ENCODE measurements at places on chromosomes 5 and 9. TPM values are rescaled to one million over a fixed set of nuclear protein-coding genes. Genes with fewer than 3 reads are reported as not detected.

- DNase-seq: no peak
- H3K36me3 ChIP-seq: no peaks in the 10 kb centered on the region
- peak overlapping the region; percentile 83 for H3K27ac ChIP-seq
- H3K4me1 ChIP-seq: peaks cover 22% of the 10 kb centered on the region
Observed at GRCh38 chr5:71882826-71883741, 164.0 kb downstream of the CARTPT start.

DNA sequence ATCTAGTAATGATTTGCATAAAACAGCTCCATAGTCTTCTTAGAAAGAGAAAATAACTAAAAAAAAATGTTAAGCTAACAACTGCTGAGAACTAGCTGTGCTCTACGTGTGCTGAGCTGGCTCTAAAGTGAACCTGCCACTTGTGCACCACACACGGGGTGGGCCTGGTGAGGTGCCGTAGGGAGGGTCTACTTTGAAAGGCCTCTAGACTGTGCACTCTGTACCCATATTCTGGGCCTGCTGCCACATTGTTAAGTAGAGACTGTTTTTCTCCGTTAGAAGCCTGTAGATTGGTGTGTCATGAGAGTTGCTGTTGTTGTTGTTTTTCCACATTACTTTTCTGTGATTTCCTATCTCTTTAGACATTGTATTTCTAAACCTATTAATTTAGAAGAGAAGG, 93.9 kb downstream of the CD180 start:
- H3K36me3 ChIP-seq: no peaks in the 10 kb centered on the region
- H3K4me3 ChIP-seq: no peak overlapping the region
- H3K27me3 ChIP-seq: no peaks in the 10 kb centered on the region

DNA sequence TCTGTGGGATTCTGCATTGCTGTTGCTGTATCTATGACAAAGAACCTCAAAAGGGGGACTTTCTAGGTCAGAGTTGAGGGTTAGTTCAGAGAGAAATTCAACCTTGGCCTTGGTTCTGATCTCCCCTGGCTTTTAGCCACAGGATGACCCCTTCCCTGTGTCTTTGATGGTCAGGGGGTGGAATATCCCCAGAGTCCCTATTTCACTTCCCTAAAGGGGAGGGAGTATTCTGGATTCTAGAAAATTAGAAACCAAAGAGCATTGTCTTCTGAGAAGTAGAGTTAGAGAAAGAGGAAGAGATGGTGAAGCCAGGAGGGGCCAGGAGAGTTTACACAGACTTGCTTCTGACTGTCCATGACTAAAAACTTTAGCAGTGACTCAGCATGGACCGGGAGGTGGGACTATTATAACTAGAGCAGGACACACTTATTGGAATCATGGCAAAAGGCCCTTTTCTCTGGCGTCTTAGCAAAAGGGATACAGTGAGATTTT, 56.2 kb upstream of the LPAR1 start:
- H3K4me1 ChIP-seq: peaks cover 11% of the 10 kb centered on the region
- no peak overlapping the region for H3K27ac ChIP-seq
- no peaks in the 10 kb centered on the region for H3K27me3 ChIP-seq
- DNase-seq: no peak

DNA sequence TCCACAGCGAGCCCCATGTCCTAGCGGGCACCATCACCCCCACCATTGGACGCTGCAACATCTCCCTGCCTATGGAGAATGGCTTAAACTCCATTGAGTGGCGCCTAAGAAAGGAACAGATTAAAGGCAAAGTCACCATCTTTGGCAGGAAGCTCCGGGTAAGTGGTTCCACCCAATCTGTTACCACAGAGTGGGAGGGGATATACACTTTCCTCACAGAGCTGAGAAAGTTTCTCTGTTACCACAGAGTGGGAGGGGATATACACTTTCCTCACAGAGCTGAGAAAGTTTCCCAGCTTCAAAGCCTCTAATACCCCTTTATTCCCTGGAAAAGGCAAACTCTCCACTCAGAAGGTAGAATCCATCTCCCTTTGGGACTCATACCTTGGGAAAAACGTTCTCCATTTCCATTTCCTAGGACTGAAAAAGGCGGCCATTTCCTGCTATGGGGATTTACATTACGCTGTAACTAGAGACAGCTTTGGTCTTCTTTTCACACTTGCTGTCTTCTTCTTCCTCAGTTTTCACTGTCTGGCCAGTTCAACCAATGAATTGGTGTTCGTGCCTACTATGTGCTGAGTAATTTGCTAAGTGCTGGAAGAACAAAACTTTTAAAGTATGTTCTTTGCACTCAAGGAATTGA, 63.4 kb upstream of the WWC1 start:
- peaks cover 3% of the 10 kb centered on the region for H3K36me3 ChIP-seq
- H3K4me1 ChIP-seq: no peaks in the 10 kb centered on the region
- no peak overlapping the region for H3K27ac ChIP-seq
- H3K4me3 ChIP-seq: no peak overlapping the region
- DNase-seq: no peak
- H3K27me3 ChIP-seq: no peaks in the 10 kb centered on the region

GRCh38 chr5:95670568-95670967, 12.2 kb downstream of the SPATA9 start:
- no peak overlapping the region for H3K27ac ChIP-seq
- DNase-seq: no peak
- no peaks in the 10 kb centered on the region for H3K36me3 ChIP-seq
- H3K4me3 ChIP-seq: no peak overlapping the region

- H3K4me3 ChIP-seq: no peak overlapping the region
- no peak overlapping the region for H3K27ac ChIP-seq
- DNase-seq: no peak
- H3K4me1 ChIP-seq: peaks cover 9% of the 10 kb centered on the region
Observed at GRCh38 chr5:177603631-177604030, 3.7 kb downstream of the B4GALT7 start.

CDKN2B gene
- total RNA-seq: 0.93 TPM

PHF24 gene
- 3.1 TPM for total RNA-seq
